ENCODE measurements at places on chromosomes 4 and X. TPM values are rescaled to one million over a fixed set of nuclear protein-coding genes. Genes with fewer than 3 reads are reported as not detected.

CXorf51B gene
- total RNA-seq = not detected

- DNase-seq = no peak
Measured at GRCh38 chrX:9355739-9356138, 109.1 kb upstream of the TBL1X start.

TLR1 gene
- total RNA-seq = not detected

- DNase-seq = no peak
Measured at GRCh38 chr4:168309781-168310180, 8.8 kb downstream of the DDX60 start.

DNA sequence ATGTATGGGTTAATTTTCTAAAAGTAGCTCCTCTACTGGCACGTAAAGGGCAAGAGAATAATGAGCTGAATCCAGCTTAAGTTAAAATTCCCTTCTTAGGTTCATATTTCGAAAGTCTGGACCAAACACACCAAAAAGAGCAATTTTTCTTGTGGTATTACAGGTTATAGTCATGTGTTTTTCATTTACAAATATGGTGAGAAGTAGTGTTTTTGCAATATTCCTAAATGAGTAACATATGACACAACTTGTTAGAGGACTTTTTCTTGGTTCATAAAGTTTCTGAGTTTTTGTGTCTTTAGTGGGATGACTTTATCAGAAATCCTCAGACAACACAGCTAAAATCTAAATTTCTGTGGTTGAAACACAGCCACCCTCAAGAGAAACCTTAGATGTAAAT is 172.1 kb downstream of the AFF2 start:
- DNase-seq = no peak
